Astrocyte of the cerebellum (primary cell): ENCODE measurements at places on chromosomes 1 and 21.

- no peak for DNase-seq
These were observed 2.4 kb downstream of the LIN28A start for GRCh38 chr1:26413031-26413430.

GRCh38 chr1:220207411-220207810, 64.8 kb downstream of the RAB3GAP2 start:
- no peak for DNase-seq

- DNase-seq = no peak
These were observed 299 bp upstream of the PROX1 start for GRCh38 chr1:213987422-213987926.

GRCh38 chr1:16237343-16237830, 404 bp upstream of the CPLANE2 start:
- DNase-seq = no peak

- DNase-seq = no peak
These were observed 83.3 kb downstream of the OLFML3 start for GRCh38 chr1:114062477-114063099.

- no peak for DNase-seq
These were observed 248.0 kb downstream of the S1PR1 start for GRCh38 chr1:101484689-101485338.

- DNase-seq = no peak
These were observed 553.3 kb upstream of the ZRANB2 start for GRCh38 chr1:71634159-71634558.

DNA sequence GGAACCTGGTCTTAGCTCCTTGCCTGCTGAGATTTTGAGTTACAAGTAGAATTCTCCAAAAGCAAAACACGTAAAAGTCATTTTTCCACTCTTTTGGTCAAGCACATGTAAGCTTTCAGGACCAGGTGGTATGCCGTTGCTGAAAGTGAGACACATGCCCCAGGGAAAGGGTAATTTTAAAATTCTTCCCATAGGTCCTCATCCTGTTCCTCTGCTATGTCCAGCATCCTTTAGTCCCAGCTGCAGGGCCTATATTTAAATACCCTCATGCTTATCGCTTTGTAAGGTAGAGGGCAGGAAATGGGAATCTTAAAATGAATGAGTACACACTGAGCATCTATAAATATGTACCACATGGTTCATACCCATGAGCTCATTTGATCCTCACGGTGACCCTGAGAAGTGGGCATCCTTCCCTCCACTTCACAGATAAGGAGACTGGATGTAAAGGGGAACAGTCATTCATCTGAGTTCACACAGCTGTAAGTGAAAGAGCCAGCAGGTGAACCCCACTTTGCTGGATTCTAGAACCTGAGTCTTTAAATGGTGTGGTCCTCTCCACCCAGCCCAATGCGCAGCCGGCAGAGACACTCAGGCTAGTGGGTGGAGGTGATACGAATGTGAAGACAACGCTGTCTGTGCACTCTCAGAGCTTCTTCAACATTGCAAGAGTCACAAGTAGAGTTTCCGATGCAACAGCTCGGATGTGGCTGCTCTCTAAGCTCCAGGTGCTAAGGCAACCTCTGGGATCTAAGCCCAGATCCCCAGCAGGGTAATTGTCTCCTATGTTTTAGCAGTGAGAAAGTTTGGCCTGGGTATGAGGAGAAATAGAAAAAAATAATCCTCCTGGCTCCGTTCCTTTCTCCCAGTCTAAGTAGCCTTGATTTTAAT, 163.5 kb downstream of the PLXNA2 start:
- no peak for DNase-seq

DNA sequence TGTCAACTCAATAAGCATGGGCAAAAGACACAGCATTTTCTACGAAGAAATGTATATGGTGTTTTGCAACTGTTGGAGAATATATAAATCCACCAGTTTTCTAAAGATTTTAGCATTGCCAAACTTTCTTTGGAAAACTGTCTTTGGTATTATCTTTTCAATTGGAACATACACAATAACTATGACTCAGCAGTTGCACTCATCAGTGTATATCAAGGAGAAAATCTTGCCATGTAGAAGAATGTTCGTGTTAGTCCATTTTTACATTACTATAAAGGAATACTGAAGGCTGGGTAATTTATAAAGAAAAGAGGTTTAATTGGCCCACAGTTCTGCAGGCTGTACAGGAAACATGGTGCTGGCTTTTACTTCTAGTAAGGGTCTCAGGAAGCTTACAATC, 41.1 kb downstream of the PRKAA2 start:
- no peak for DNase-seq

- DNase-seq = no peak
These were observed 290.9 kb upstream of the NR5A2 start for GRCh38 chr1:199736646-199737045.

DNA sequence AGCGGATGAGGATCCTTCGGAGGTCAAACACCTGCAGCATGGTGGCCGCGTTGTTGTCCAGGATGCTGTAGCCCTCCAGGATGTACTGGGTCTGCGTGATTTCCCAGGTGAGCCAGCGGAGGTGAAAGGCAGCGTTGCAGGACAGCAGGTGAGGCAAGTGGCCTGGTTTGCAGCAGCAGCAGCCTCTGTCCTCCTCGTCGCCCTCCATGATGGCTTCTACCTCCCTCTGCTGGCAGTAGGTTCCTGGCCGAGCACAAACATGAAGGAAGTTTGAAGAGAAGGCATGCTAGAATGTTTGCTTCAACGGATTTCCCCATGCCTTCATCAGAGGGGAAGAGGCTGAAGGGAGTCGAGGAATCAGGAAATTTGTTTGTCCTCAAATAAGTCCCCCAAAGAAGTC, 74.7 kb downstream of the NTPCR start:
- peak; percentile 12 for DNase-seq

GRCh38 chr21:32073593-32073992, 200.8 kb downstream of the HUNK start:
- no peak for DNase-seq

- no peak for DNase-seq
These were observed 125.4 kb downstream of the KCNJ6 start for GRCh38 chr21:37790905-37791304.

DNA sequence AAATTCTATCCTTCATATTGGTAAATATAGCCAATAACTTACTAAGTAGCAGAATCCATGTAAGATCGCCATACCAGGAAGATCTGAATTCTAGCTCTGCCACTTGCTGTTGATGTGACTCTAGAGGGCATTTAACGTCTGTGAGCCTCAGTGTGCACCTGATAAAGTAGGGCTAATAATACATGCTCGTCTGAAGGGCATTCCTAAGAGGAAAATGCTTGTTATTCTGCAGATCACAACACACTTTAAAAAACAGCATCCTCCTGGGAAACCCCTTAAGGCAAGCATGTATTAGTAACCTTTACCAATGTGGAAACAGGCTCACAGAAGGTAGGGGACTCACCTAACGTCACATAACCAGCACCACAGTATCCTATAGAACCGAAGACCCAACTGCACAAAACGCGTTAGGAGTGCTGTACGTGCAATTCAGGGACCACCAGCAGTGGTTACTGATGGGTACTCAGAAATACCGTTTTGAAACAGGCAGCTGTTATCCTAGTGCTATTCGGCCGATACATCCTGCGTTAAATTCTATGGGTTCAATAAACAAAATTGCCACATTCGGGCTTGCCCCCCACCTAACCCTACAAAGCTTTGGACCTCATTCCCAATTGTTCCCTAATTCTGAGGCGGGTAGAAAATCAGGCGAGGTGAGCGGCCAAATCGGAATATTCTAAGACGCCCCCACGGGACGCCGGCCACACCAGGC, 758 bp downstream of the DEPDC1 start:
- DNase-seq = no peak

- DNase-seq = peak; percentile 44
These were observed 61.7 kb downstream of the CASQ2 start for GRCh38 chr1:115706587-115707425.

DNA sequence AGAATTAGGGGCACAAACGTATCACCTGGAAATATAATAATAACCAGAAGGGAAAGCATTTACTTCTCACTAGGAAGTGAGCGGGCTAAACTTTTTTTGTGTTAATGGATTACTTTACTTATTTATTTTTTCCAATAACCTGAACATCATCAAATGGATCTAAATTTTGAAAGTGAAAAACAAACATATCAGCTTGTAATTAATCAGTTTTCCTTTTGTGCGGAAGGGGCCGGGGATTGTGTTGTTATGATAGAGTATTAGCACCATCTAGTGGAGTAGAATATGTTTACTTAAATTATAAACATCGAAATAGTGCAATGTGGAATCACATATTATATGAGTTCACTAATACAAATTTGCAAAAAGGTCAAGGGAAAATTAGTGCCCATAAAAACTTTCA, 9.0 kb downstream of the CFH start:
- no peak for DNase-seq
